ENCODE measurements at places on chromosomes 5 and 9.

- no peak for DNase-seq
These were observed 8.3 kb downstream of the NOXA1 start for GRCh38 chr9:137431416-137431931.

DNA sequence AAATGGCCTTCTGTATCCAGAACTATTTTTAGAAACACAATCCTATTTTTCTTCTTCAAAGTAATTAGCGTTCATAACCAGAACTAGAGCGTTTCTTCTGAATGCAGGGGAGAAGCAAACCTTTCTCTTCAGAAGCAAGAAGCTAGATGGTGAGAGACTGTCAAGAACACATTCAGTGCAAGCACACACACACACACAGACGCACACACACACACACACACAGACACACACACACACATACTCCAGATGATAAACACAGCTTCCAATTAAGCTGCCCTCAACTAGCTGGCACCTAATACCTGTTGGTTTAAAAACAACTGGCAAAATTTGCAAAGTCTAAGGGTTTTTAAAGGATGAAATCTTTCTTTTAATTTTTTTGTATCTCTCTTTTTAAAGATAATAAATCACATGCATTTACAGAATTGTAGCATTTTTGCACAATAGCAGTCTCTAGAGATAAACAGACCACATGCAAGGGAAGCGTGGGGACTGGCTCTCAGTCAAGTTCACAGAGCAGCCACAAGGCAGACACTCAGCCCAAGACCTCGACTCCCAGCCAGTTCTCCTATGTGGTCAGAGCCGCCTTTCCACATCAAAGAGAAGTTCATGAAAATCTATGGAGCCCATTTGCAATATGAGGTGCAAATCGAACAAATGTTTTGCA is 138.5 kb downstream of the TTLL11 start:
- DNase-seq, result no peak

DNA sequence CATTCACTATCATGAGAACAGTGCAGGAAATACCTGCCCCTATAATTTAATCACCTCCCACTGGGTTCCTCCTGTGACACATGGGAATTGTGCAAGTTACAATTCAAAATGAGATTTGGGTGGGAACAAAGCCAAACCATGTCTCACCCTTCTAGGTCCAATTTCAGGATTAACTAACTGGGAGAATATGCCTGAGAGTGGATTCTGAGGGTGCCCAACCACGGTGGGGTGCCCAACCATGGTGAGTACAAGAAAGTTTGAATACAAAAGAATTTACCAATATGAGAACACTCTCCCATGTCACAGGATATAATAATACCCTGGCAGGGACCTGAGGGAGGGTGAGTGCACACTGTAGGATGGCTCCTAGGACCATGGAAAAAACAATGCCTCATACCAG is 17.2 kb upstream of the GDA start:
- DNase-seq, result no peak

GRCh38 chr5:136006761-136007251 is 22.0 kb upstream of the TGFBI start:
- DNase-seq, result peak; percentile 98

DNA sequence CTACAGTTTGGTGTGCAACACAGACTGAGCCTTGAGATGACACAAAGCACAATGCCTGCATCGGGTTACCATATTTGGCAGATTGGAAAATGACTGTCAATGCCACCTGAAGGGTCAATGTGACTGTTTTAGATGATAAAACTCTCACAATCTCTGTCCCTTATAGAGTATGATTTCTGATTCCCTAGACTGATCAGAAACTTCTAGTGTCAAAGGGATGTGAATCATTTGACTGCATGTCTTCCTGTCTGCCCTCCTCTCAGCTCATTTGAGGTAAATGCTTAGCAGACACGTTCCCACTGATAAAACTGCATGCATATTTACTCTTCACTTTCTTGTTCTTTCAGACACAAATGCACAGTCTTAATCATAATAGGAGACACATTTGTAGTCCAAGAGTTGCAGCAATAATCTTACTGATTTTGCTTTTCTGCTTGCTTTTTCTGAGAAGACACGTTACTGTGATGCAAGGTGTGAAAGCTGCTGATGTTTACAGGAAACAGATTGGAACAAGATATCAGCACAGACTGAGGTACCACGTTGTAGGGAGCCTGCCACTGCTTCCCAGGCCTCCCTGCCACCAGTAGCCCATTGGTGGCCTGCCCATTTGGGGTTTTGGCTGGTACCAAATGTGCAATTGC is 77.8 kb downstream of the GCNT4 start:
- no peak for DNase-seq

- no peak for DNase-seq
These were observed 15.5 kb downstream of the ACER2 start for GRCh38 chr9:19424176-19424779.

DNA sequence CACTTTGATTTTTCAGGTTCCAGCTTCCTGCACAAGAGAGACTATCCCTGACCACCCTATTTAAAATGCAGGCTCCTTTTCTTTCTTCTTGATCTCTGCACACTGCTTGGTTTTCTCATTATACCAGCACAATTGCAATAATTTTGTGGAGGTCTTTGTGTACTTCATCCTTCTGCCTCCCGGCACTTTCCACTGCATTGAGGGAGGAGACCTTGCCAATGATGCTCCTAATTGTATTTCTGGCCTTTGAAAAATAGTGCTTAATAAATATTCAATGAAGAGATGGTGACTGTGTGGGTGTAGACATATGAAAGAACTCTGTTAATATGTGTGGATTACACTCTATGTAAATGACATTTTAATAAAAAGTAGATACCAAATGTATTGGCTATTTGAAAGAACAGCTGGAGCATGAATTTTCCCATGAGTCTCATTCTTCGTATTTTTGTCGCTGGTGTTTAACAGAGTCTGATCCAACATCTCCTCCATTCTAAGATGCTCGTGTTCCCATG is 42.1 kb downstream of the FOXI1 start:
- no peak for DNase-seq

GRCh38 chr9:106766616-106767015 is 96.3 kb upstream of the ZNF462 start:
- DNase-seq, result no peak

DNA sequence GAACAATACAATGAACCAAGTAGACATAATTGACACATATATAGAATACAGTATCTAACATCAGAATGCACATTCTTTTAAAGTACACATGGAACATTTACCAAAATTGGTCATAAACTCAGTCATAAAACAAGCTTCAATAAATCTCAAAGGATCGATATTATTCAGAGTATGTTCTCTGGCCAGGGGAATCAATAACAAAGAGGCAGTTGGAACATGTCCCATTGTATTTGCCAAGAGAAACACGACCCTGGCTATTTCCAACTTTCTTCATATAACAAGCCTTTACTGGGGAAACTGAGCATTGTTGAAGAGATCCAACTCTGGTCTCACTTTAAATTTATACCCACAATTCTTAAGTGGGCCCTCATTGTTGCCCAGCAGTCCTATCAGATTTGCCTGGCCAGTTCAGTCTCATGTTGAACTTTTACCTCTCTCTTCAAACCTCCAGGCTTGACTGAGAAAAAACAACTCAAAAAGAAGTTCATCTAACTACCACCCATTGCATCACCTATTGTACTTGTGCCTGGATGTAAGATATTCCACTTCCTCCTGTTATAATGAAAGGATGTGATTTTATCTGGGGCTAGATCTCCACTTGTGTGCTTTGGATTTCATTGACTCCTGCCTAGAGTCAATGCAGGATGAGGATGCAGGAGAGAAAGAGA is 162.5 kb downstream of the HSPA4 start:
- DNase-seq, result no peak

- DNase-seq, result peak; percentile 25
These were observed 220.1 kb downstream of the PRR16 start for GRCh38 chr5:120684213-120684612.

- DNase-seq, result no peak
These were observed 1.5 kb downstream of the CTNNA1 start for GRCh38 chr5:138754699-138755057.

DNA sequence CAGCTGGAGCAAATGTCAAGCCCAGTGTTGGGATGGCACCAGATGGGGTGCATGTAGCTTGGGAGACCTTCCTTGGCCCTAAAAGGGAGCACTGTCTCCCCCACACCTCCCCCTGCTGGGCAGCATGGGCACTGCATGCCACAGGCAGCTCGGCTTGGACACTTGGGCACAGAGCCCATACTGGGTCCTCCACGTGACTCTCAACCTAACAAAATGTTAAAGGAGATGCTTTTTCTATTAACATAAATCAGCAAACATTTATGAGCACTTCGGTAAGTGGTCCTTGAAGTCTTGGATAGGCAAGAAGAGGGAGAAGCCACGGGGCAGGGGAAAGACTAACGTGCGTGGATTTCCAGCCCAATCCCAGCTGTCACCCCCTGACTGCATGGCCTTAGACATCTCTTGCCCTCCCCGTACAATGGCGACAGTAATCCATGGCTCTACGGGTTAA is 23.9 kb upstream of the MAPK9 start:
- DNase-seq, result peak; percentile 48

- peak; percentile 13 for DNase-seq
These were observed 15.7 kb upstream of the FNIP1 start for GRCh38 chr5:131812371-131813160.

Data from HCEC 1CT (cell line).